ENCODE measurements at places on chromosomes 5 and 9. TPM values are rescaled to one million over a fixed set of nuclear protein-coding genes. Genes with fewer than 3 reads are reported as not detected.

The CCDC171 gene
- 4.4 TPM for total RNA-seq

The FOXD4 gene
- 0.16 TPM for total RNA-seq

The CCDC192 gene
- total RNA-seq = not detected

The PCDHGA9 gene
- total RNA-seq = 3.8 TPM

The DBN1 gene
- 156 TPM for total RNA-seq

The CD180 gene
- not detected for total RNA-seq

The PCDHGC4 gene
- 3.3 TPM for total RNA-seq

The FST gene
- 29.1 TPM for total RNA-seq

The HRH2 gene
- total RNA-seq = not detected

The ZDHHC11B gene
- total RNA-seq = 0.32 TPM

The N4BP3 gene
- total RNA-seq = 1.8 TPM

The SOHLH1 gene
- not detected for total RNA-seq

The SOX30 gene
- not detected for total RNA-seq

The IL4 gene
- not detected for total RNA-seq

The SLC25A2 gene
- not detected for total RNA-seq

The ISL1 gene
- total RNA-seq = not detected

The INSL6 gene
- not detected for total RNA-seq

The PCDHA1 gene
- under 0.01 TPM for total RNA-seq

The BTNL3 gene
- not detected for total RNA-seq

The SV2C gene
- total RNA-seq = not detected

The GRM6 gene
- under 0.01 TPM for total RNA-seq

The GCNT4 gene
- 0.16 TPM for total RNA-seq

The POMT1 gene
- total RNA-seq = 36.5 TPM

The KYAT1 gene
- total RNA-seq = 8.4 TPM

The ANKRD18A gene
- total RNA-seq = not detected

The CCDC183 gene
- 0.32 TPM for total RNA-seq

The SHOC1 gene
- total RNA-seq = not detected

The GZMA gene
- not detected for total RNA-seq

The SLC9A3 gene
- 0.17 TPM for total RNA-seq

The PRDM9 gene
- not detected for total RNA-seq

The PCDHB6 gene
- total RNA-seq = 0.16 TPM
